ENCODE measurements at places on chromosomes 3 and 15.

DNA sequence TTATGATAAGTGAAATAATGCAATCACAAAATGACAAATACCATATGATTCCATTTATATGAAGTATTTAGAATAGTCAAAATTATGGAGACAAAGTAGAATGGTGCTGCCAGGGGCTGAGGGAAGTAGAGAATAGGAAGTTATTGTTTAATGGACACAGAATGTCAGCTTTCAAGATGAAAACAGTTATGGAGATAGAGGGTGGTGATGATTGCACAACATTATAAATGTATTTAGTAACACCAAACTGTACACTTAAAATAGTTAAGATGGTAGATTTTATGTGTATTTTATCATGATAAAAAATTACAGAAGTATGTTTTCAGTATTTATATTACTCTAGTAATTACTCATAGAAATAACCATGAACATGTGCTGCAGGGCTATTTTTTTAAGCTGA is 100.8 kb upstream of the AZI2 start:
- no peak for DNase-seq

- DNase-seq = no peak
Observed at GRCh38 chr3:71195492-71195891, 388.0 kb downstream of the FOXP1 start.

- DNase-seq = no peak
Observed at GRCh38 chr3:17759901-17760300, 17.5 kb upstream of the TBC1D5 start.

DNA sequence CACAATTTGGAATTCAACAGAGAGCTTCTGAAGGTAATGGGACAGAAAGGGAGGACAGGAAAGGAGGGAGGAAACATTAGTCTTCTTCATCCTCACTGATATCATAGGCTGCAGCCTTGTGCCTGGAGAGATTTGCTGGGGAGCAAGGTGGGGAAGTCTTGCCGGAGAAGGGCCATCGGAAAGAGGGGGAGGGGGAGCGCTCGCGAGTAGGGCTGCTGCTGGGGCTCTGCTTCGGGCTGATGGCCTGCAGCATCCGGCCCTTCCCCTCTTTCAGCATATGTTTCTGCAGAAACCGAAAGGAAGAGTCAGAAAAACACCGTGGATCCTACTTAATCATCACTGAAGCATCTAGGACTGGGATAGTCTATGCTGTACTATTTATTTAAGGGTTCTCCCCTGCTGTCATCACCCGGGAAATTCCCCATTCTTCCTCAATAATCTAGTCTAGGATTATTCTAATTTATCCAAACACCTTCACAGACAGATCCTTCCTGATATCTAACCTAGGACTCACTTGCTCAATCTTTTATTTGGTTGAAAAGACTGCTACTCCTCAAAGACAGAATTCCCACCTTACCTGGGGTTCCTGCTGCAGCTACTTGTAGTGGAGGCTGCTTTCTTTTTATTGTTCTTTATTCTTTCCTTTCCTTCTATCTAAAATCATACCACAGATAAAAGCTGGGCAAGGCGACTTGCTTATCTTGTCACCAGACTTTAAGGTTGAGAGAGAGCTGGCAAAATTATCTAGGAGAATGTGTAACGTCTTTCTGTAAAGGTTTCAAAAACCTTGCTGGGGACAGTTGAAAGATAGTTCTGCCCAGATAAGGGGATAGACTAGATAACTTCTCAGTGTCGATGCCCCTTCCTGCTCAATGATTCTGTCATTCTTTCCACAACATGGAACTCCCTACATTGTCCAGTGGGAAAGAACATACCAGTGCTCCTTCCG is 22.6 kb downstream of the SLC51A start:
- no peak for DNase-seq

DNA sequence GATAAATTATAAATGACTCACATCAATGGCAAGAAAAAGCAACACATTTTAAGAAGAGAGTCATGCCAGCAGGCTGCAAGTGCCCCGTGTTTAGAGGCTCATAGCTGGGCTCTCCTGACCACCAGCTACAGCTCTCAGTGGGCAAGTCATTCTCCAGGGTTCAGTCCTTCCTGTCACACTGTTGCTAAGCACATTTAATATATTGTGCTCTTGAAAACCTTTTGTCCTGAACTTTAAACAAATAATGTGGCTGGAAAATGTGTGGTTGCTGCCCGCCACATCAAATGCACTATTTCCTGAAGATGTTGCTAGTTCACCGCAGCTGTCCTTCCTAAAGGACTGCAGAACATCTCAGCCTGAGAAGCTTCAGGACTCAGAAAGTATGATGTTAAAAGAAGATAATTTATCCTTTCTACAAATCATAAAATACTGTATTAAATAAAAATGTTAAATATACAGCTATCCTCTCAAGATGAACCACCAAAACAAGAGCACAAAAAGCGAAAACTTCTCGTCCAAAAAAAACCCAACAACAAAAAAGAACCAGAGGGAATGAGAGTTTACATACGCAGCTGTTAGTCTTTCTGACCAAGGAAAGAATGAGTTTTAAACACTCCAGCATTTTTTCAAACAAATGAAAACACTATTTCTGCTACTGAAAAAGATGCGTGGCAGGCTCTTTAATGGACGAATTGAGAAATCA is 951 bp downstream of the TARS3 start:
- no peak for DNase-seq

GRCh38 chr3:52791928-52792327 is 2.7 kb upstream of the ITIH3 start:
- no peak for DNase-seq

GRCh38 chr15:41506796-41507341 is 6.8 kb downstream of the LTK start:
- no peak for DNase-seq

DNA sequence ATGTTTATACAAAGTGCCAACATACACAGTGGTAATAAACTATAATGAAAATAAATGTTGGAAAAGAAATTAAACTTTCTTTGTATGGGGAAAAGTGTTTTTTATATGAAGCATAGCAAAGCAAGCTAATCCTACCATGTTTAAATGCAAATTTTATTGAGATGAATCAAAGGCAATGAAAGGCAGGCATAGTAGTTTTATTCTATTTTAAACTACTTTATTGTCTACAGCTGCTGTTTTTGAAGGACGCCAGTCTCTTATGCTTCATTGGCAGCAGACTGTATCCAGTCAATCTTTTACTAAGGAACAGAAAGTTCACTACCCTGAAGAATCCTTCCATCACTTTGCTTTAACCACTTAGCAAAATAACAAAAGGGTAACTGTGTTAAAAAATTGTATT is 761.0 kb downstream of the ROBO2 start:
- no peak for DNase-seq

DNA sequence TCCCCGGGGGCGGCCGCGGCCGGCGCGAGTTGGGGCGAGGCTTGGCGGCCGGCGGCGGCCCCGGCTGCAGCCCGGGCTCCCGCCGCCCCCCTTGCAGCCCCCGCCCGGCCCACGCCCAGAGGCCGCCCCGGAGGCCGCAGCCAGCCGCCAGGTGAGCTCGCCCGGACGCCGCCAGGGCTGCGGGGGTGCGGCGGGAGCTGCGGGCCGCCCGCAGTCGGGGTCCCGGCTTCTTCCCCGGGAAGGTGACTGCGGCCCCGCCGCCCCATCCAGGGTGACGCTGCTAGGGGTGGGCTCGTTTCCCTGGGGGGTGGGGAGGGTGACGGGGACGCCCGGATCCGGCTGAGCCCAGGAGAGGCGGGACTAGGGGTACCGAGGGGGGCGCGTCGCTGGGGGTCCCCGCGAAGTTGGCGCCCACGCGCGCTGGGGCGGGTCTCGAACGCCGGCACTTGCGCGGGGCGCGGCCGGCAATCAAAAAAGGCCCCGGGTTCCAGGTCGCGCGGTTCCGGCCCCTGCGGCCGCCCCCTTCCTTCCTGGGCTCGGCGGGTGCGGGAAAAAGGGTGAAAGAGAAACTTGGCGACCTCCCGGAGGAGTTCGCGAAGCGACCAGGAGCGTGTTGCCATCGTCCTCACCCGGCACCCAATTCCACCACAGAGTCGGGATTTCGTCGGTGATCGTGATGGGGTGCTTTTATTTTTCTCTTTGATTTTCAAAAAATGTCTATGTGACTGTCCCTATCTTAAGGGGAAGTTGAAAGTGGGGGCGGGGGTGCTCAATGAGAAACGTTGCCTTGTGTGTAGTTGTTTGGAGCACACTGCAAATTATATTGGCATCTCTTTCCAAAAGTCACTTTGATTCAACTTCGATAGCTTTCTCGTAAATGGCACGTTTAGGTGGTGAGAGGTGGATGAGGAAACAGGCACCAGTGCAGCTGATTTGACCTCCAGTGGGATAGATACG is 619 bp downstream of the ATXN7 start:
- peak; percentile 14 for DNase-seq

DNA sequence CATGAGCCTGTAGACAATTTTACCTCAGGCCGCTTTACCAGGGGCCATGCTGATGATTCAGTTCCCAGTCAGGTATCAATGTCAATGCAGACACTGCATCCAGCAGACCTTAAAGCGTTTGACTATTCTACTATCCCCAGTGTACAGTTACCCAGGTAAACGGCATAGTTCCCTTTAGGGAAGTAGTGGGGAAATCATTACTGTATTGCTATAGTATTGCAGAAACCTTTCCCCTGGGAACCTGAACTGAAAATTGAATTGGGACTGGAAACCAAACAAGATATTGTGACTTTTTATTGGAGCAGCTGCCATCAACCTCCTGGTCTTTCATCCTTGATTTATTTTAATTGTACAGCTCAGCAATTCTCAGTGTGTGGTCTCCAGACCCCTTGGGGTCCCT is 6.6 kb upstream of the INAFM2 start:
- no peak for DNase-seq

DNA sequence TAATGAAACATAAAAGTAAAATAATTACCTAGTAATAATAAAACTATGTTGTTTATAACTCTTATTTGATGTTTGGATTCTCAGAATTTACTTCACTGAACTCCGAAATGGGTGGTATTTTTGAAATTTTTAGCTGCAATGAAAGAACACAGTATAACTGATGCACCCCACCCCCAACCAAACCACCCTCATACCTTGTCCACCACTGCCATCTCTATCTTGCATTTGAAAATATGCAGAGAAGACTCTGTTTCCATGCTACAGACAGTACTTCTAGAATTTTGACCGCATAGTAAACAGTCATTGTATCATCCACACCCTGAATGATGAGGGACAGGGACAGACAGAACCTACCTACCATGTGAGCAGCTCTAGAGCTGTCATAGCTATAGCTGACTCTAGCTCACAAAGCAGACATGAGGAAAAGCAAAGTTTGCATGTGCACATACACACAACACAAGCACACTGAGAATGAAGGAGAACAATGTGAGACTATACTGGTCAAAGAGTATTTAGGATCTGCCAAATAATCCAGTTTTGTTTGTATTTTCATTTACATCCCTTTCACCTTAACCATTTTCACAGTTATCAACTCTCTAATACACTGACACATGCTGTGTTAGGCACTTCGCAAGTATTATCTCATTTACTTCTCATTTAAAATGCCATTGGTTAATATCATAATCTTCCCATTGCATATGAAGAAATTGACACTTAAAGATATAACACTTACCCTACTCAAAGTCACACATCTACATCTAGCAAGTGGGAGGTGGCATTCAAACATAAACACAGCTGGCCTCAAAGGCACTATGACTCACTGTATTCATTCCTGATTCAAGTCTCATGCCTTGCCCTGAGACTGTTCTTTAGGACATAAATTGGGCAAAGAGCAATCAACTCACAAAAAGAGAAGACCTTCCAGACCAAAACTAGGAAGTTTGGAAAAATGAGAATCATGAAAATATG is 1014.7 kb upstream of the CFAP20DC start:
- no peak for DNase-seq

DNA sequence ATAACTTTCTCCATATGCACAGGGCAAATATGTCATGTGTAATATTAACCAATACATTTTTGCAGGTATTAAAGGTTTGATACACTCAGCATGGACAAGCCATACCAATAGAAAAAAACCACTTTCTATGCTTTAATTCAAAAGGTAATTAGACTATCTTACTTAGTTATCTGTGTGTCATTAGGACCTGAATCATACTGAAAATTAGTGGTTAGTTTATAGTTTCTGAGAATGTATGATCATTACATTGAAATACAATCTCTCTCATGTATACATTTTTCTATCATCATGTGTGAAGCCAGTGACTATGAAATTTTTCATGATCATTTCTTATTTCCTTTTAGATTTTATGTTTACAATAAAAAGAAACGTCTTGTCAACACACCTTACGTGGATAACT is 16.3 kb downstream of the RPS27L start:
- no peak for DNase-seq

DNA sequence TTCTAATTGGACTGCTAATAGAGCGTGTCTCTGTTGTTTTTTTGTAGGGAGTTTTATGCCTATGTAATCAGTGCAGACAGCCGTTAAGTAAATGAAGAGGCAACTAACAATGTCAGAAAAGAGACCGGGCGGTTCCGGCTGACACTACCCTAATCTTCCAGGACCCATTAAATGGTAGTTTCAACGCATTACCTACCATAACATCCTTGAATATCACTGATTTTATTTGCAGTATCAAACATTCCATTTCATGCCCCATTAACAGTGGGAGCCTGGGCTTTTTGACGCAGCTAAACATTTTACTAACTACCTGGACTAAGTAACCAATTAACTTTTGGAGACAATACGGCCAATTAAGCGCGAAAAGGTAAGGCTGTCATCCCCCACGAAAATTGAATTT is 832.9 kb upstream of the NR2F2 start:
- no peak for DNase-seq

GRCh38 chr15:95975212-95975611 is 355.3 kb upstream of the NR2F2 start:
- no peak for DNase-seq

DNA sequence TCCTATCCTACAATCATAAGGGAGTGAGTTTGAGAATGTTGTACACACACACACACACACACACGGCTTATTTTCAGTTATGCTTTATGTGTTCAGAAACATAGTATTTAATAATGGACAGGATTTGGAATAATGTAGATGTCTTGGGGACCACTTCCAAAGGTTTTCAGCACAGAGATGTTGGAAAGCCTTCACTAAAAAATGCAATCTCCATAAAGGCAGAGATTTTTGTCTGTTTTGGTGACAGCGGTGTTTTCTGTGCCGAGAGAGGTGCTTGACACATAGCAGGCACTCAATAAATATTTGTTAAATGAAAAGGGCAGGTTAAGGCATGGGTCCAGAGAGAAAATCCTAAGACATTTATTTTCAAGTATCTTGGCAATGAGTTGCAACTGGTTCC is 428.2 kb upstream of the RGMA start:
- DNase-seq = no peak

All from stimulated activated CD4-positive, alpha-beta T cell treated with anti-CD3 and anti-CD28 coated beads, Interleukin-15, amount 100 ng/mL, for 48 hours (primary cell).